Heart right ventricle (tissue), 16 donors: ENCODE measurements at places on chromosomes 7 and 10. TPM values are rescaled to one million over a fixed set of nuclear protein-coding genes. Genes with fewer than 3 reads are reported as not detected.

- no peak for DNase-seq
- H3K36me3 ChIP-seq: no peaks in the 10 kb centered on the region
- H3K4me3 ChIP-seq: no peak overlapping the region
- H3K27me3 ChIP-seq: no peaks in the 10 kb centered on the region
Observed at GRCh38 chr10:18988338-18988737, 60.3 kb upstream of the MALRD1 start.

DNA sequence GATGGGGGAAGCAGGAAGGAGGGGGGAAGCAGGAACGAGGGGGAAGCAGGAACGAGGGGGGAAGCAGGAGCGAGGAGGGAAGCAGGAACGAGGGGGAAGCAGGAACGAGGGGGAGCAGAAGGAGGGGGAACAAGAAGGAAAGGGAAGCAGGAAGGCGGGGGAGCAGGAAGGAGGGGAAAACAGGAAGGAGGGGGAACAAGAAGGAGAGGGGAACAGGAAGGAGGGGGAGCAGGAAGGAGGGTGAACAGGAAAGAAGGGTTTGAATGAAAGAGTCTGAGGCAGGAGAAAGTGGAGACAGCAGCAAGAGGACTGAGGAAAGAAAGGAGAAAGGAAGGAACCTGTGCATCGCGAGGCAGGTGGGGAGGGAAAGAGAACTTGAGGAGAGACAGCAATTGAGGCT lies 256.6 kb downstream of the PTEN start:
- DNase-seq: no peak
- no peaks in the 10 kb centered on the region for H3K27me3 ChIP-seq
- no peaks in the 10 kb centered on the region for H3K4me1 ChIP-seq
- H3K4me3 ChIP-seq: no peak overlapping the region
- H3K27ac ChIP-seq: peak overlapping the region; percentile 38

GRCh38 chr7:91345449-91345848 lies 81.2 kb downstream of the FZD1 start:
- peaks cover 58% of the 10 kb centered on the region for H3K4me1 ChIP-seq
- no peak overlapping the region for H3K27ac ChIP-seq
- no peak overlapping the region for H3K4me3 ChIP-seq
- H3K36me3 ChIP-seq: no peaks in the 10 kb centered on the region
- DNase-seq: no peak
- no peaks in the 10 kb centered on the region for H3K27me3 ChIP-seq

GRCh38 chr10:15083674-15084501 lies 4.7 kb downstream of the ACBD7 start:
- no peaks in the 10 kb centered on the region for H3K36me3 ChIP-seq
- no peak for DNase-seq
- peak overlapping the region; percentile 59 for H3K4me3 ChIP-seq
- no peaks in the 10 kb centered on the region for H3K27me3 ChIP-seq

- no peak for DNase-seq
- no peak overlapping the region for H3K4me3 ChIP-seq
- H3K27ac ChIP-seq: no peak overlapping the region
- no peaks in the 10 kb centered on the region for H3K36me3 ChIP-seq
- H3K4me1 ChIP-seq: peaks cover 25% of the 10 kb centered on the region
Observed at GRCh38 chr10:114352653-114353298, 51.5 kb downstream of the AFAP1L2 start.

DNA sequence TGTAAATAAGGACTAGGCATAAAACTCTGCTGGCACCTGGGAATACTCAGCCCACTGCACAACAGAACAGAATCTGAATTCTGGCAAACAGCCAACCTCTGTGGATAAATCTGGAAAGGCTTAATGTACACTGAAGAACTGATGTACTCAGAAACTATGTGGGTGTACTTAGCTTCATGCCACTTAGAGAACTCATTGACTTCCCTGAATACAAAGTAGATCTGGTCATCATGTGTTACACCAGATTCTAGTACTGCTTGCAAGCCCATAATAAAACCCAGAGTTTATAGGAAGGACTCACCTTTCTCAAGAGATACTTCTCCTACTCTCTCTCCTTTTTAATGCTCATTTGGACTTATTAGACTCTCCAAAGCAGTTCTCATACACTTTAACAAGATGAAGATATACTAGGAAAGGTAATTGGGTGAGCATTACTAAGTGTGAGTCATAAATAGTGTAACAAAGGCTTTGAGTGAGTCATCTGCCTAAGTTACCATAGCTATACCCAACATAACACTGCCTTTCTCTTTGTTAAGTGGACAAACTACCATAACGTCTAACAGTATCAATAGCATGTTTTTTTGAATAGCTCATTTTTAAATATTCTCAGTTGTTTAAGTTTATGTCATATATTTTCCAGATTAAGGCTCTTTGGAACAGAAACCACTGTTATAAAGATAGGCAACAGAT lies 309.1 kb downstream of the MDFIC start:
- no peaks in the 10 kb centered on the region for H3K27me3 ChIP-seq
- H3K4me3 ChIP-seq: no peak overlapping the region
- H3K4me1 ChIP-seq: no peaks in the 10 kb centered on the region
- no peaks in the 10 kb centered on the region for H3K36me3 ChIP-seq

DNA sequence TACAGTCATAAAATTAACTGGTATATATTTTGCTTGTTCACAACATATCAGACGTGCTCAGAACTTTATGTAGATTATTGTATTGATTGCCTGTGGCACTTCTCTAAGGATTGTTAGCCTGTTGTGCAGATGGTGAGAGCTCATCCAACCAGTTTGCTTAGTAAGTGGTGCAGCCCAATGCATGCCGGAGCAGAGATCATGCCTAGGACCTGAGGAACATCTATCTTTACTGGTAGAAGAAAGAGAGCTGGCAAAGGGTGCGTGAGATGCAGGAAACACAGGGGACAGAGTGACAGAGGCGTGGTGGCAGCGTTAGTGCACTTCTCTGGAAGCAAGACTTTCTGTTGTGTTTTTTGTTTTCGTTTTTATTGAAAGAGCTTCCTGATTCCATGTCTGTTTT lies 35.9 kb downstream of the CCM2 start:
- no peak for DNase-seq
- H3K4me1 ChIP-seq: peaks cover 21% of the 10 kb centered on the region
- H3K27ac ChIP-seq: no peak overlapping the region
- no peaks in the 10 kb centered on the region for H3K27me3 ChIP-seq

DNA sequence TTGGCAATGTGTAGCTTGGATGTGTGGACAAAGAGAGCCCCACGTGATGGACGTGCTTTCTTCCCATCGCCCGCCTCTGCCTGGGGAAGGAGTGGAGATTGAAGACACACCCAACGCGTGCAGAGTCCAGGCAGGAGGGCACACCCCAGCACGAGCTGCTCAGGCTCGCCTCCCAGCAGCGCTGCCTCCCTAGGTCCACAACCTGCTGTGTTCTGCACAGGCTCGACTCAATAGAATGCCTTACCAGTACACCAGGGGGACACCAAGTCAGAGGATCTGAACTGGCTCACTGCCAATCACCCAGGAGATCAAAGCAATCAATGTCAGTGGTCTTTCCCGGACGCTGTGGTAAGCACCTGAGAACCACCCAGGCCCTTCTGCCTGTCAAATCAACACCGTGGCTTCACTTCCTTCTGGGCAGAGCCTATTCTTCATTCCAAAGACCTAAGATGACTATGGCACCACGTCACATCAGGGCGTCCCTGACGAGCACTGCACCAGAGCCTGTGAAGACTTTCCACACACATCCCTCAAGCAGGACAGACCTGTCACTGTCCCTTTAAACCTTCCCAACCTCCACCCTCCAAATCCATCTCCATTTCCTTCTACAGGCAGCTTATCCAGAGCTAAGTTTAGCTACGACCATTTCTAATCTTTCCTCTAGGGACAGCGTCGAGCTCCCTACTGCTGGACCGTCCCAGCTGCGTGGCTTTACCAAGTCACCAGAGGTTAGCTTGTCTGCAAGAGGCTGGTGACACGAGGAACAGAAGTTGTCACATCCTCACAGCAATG lies 72.3 kb downstream of the AMZ1 start:
- H3K4me1 ChIP-seq: peaks cover 30% of the 10 kb centered on the region
- no peaks in the 10 kb centered on the region for H3K36me3 ChIP-seq

GRCh38 chr7:34281260-34281659 lies 375.9 kb downstream of the BMPER start:
- DNase-seq: no peak
- no peak overlapping the region for H3K27ac ChIP-seq

DNA sequence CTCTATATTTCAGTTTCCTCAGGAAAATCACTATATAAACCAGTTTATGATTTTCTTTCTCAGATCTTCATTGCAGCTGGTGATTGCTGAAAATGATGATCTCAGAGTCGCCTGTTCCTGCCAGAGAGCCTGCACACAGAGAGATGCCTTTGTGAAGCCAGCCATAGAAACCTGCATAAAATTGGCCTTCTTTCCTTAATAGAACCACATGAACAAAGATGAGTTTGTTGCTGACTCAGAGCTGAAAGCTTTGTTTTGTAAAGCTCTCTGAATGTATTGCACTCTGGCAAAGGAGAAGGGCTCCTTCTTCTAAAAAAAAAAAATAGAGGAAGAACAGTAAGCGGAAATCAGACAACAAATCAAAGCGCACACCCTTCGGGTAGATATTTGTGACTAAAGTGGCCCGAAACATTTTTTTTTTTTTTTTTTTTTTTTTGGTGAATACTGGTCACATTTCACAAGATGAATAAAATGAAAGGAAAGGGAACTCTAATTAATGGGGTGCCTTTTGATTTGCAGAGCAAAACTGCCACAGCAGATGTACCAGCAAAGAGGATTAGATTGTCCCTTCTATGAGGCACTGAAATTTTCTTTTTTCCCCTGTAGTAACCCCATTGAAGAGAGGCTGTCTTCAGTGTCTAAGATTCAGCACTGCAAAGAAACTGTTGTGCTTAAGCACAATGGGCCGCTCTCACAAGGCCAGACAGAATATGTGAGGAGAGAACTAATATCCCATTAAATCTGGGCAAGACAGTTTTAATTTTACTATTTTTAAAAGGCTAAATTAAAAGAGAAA lies 75.1 kb upstream of the PTPRZ1 start:
- H3K27me3 ChIP-seq: no peaks in the 10 kb centered on the region
- no peak for DNase-seq
- no peak overlapping the region for H3K4me3 ChIP-seq

DNA sequence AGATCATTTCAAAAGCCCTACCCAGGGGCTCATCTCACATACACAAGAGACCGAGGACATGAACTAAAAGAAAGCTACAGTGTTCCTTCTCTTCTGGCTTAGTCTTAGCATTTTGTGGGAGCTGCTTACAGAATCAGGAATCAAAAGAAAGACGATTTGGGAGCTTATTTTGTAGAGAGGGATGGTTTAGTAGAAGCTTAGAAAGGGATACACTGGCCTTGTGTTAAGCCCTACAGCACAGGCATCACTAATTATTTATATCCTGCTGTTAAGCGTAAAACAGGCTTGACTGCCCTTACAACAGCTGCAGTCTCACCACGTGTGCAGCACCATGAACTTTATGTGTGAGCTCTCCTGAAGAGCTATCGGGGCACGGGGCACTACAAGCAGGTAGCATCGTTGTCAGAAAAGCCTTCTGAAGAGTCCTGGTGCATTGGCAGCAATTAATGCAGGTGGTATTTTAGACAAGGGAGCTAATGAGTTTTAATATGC lies 798.3 kb downstream of the NXPH1 start:
- H3K4me1 ChIP-seq: no peaks in the 10 kb centered on the region
- DNase-seq: no peak
- H3K27ac ChIP-seq: no peak overlapping the region
- no peaks in the 10 kb centered on the region for H3K36me3 ChIP-seq

GRCh38 chr7:158539711-158540146 lies 47.9 kb downstream of the PTPRN2 start:
- no peaks in the 10 kb centered on the region for H3K4me1 ChIP-seq
- H3K27ac ChIP-seq: no peak overlapping the region
- no peak overlapping the region for H3K4me3 ChIP-seq
- no peaks in the 10 kb centered on the region for H3K36me3 ChIP-seq

DNA sequence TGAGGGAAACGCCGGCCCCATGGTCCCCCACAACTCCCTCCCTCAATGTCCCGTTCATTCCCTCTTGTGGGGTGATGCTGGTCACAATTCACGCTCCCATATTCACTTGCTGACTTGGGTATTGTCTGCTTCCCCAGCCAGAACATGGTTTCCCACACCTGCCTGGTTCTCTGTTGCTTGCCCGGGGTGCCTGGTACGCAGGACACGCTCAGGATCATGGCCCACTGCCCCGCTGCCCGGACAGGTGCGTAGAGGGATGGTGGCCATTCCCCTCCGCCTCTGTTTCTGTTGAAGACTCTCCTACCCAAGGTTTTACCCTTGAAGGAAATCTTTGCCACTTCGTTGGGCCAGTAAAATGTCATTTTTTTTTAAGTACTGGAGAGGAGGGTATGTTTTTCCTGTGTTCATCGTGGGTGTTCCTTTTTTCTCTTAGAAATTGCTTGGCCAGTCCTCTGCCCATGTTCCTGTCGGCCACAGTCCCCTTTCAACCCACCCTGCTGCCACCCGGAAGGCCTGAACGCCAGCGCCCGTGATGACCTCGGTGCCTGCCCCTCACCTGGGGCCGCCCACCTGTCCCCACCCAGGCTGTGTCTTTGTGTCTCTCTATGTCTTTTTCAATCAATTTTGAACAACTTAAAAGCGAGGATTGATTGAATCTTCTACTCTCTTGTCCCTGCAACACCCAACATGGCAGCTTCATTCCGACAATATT lies 38.2 kb downstream of the FOXL3 start:
- H3K4me1 ChIP-seq: peaks cover 9% of the 10 kb centered on the region
- no peak overlapping the region for H3K4me3 ChIP-seq
- DNase-seq: no peak
- no peaks in the 10 kb centered on the region for H3K36me3 ChIP-seq
- H3K27me3 ChIP-seq: no peaks in the 10 kb centered on the region
- no peak overlapping the region for H3K27ac ChIP-seq

DNA sequence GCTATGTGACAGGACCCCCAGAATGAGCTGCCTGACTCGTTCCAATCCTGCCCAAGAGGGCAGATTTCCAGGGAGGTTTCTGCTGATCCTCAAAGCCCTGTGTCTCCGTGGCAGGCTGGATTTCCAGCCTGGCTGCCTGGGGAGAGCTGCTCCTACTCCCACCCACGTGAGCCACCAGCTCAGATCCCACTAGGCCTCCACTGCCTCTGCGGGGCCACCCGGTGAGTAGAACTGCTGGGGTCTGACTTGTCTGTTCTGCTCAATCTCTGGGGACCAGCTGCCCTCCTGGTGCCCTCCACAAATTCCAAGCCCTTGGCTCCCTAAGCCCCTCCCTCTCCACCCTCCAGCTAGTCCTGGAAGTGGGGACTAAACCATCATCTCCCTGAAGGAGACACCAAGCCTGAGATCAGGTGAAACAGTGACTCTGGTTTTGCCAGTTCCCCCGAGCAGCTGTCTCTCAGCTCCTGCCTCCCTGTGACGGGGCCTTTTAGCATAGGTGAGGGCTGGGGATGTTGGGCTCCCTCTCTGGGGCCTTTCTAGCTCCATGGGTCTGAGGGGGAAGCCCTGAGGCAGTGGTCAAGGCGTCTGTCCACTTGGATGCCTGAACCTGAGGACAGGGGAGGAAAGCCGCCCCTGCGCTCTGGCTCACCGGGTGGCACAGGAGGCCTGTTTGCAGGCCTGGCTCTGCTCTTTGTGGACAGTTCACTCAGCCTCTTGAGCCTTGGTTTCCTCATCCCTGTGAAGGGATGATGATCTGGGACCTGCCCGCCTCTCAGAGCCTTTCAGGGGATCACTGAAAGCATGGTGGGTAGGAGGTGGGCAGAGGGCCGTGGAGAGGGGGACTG lies 5.6 kb downstream of the FAM241B start:
- H3K36me3 ChIP-seq: no peaks in the 10 kb centered on the region
- no peak overlapping the region for H3K4me3 ChIP-seq
- no peak for DNase-seq
- H3K27ac ChIP-seq: no peak overlapping the region
- H3K4me1 ChIP-seq: peaks cover 2% of the 10 kb centered on the region
- H3K27me3 ChIP-seq: peaks cover 2% of the 10 kb centered on the region

Gene HYAL4
- 0.88 TPM for total RNA-seq

Gene MOGAT3
- not detected for total RNA-seq
